ENCODE measurements at places on chromosomes 6 and 20.
A peak's percentile ranks its signal among the peaks of the same experiment; 100 is the strongest.

- no peak for DNase-seq
These were observed 16.9 kb downstream of the SEC23B start for GRCh38 chr20:18524646-18525045.

- peak; percentile 32 for DNase-seq
These were observed 16.8 kb upstream of the TAAR1 start for GRCh38 chr6:132675749-132676148.

DNA sequence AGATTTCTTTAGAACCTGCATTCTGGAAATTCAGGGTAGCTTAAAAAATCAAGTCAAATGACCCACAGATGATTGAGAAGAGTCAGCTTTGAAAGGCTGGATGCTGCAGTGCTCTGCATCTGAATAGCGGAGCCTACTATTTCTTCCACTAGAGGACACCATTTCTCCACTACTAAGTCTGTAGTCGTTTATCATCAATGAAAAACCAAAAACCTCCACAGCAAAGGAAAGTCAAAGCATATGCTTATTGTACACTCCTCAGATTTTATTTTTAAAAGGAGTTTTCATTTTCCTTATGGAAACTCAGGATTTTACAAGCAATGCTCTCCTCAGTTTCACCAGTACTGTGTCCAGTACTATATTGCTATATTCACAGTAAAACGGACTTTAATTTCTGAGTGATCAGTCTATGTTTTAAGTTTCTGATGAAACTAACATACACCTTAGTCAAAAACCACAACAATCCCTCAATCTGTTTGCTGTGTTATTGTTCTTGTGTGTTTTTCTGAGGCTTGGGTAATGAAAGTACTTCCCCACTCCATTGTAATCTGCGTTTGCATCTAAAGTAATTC, 50.5 kb upstream of the ENPP5 start:
- peak; percentile 50 for DNase-seq

GRCh38 chr6:91267246-91267645, 680.4 kb upstream of the MAP3K7 start:
- DNase-seq, result no peak

DNA sequence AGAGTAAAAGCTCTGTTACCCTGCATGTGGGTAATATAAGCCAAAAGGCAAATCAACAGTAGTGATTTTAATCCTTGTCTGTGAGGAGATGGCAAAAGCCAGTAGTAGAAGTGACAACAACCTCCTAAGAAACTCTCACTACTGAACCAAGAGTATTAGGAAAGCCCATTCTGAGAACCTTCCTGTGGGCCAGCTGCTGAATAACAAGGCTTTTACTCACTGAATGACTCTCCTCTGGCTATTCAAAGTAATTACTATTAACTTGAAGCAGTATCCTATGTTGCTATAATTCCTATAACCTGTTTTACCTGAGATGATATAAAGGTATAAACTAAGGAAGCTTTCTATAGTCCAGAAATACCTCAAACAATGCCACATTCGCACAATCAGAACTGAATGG, 55.1 kb downstream of the CHD6 start:
- DNase-seq, result no peak

DNA sequence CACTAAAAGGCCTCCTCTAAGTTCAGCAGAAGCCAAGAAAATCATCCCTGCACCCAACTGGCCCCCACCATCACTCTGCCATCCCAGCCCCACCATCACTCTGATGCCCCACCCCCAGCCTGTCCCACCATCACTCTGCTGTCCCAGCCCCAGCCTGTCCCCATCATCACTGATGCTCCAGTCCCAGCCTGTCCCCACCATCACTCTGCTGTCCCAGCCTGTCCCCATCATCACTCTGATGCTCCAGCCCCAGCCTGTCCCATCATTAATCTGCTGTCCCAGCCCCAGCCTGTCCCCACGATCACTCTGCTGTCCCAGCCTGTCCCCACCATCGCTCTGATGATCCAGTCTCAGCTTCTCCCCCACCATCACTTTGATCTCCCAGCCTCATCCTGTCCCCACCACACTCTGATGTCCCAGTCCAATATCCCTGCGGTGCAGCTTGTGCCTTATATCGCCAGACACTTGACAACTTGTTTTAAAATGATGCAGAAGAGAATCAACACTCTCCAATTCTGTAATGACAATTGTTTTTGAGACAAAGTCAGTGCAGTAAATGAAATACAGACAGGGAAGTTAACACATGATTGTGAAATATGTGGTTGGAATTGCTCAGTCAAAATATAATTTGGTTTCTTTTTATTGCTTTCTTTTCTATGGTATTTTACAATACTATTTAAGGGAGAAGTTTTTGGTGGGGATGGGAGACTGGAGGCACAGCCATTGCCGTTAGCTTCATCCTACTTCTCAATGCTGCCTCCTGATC, 100.8 kb downstream of the TNFAIP3 start:
- peak; percentile 90 for DNase-seq

GRCh38 chr20:1345030-1345755, 16.3 kb upstream of the SDCBP2 start:
- no peak for DNase-seq

DNA sequence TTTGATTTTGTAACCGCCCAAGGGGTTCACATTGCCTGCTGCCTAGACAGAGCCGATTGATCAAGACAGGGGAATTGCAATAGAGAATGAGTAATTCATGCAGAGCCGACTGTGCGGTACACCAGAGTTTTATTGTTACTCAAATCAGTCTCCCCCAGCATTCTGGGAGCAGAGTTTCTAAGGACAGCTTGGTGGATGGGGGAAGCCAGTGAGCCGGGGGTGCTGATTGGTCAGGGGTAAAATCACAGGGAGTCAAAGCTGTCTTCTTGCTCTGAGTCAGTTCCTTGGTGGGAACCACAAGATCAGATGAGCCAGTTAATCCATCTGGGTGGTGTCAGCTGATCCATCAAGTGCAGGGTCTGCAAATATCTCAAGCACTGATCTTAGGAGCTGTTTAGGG, 60.0 kb upstream of the EZR start:
- no peak for DNase-seq

DNA sequence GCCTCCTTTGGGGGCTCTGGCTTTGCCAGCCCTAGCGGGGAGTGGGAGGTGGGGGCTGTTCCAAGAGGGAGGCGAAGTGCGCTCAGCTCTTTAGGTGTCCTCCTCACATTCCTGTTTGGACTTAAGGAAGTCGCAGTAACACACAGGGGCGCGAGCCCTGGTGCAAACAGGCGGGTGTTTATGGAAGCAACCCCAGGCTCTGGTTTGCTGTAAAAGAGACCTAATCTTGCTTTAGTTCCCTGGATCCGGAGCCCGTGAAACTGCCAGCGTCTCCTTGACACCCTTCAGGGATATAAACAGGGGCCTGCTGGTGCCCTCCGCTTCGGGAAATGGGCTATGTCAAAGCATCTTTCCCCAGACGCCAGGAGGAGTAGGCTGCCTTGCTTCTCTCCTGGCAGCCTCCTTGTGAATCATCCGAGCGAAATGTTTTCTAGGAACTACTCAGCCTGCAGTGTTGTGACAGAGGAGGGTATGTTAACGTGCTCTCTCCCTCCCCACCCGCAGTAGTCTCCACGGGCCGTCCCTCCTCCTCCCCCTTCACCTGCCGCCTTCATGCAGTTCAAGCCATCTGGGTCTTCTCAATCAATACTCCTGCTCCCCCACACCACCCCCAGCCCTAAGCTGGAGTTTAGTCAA, 168.0 kb upstream of the LRFN2 start:
- no peak for DNase-seq

- DNase-seq, result no peak
These were observed 8.1 kb downstream of the HLA-DRB1 start for GRCh38 chr6:32581315-32582095.

GRCh38 chr6:150380256-150380655, 11.4 kb downstream of the IYD start:
- DNase-seq, result no peak
